ENCODE measurements at places on chromosomes 4 and X.

- DNase-seq, result no peak
Observed at GRCh38 chrX:100904433-100904832, 24.3 kb downstream of the XKRX start.

- DNase-seq, result no peak
Observed at GRCh38 chr4:169054879-169055278, 44.8 kb upstream of the CBR4 start.

- no peak for DNase-seq
Observed at GRCh38 chr4:16007471-16008095, 44.6 kb upstream of the FGFBP2 start.

DNA sequence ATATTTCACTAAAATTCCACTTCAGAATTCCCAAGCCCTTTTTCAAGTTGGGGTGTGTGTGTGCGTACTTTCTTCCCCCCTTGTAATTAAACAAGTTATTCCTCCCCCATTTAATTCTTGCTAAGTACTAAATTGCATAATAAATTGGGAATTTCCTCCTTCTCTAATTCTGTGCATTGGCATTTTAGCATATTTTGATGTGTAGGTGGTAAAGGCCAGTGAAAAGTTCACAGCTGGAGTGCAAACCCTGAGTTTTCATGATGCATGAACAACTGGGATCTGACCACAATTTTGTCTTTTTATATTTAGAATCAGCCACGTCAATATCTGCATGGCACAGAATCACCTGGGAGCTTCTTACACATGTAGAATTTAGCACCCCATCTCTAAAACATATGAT lies 18.5 kb downstream of the ANXA3 start:
- no peak for DNase-seq

- DNase-seq, result no peak
Observed at GRCh38 chrX:76147106-76147505, 25.8 kb upstream of the PBDC1 start.

GRCh38 chr4:1053080-1053661 lies 41.7 kb downstream of the FGFRL1 start:
- DNase-seq, result no peak

DNA sequence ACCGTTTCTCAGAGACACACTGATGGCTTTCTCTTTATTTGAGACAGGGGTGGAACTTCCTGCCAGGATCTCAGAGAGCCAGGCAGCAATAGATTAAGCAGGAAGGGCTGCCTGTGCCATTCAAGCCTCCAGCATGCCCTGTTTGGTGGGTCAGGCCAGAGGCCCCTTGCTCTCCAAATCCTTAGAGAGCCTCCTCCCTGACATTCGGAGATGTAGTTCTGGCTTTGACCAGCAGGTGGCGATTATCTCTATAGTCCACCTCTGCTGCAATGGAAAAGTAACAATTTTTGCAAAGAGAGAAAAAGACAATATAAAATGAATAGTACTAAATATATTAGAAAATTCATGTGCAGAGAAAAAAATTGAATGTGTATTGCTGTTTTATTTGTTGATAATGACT lies 93.9 kb downstream of the NXF2B start:
- no peak for DNase-seq
